ENCODE measurements at places on chromosomes 12 and 14.
A peak's percentile ranks its signal among the peaks of the same experiment; 100 is the strongest.

GRCh38 chr12:96585977-96586376 is 96.6 kb downstream of the CFAP54 start:
- no peak for DNase-seq

DNA sequence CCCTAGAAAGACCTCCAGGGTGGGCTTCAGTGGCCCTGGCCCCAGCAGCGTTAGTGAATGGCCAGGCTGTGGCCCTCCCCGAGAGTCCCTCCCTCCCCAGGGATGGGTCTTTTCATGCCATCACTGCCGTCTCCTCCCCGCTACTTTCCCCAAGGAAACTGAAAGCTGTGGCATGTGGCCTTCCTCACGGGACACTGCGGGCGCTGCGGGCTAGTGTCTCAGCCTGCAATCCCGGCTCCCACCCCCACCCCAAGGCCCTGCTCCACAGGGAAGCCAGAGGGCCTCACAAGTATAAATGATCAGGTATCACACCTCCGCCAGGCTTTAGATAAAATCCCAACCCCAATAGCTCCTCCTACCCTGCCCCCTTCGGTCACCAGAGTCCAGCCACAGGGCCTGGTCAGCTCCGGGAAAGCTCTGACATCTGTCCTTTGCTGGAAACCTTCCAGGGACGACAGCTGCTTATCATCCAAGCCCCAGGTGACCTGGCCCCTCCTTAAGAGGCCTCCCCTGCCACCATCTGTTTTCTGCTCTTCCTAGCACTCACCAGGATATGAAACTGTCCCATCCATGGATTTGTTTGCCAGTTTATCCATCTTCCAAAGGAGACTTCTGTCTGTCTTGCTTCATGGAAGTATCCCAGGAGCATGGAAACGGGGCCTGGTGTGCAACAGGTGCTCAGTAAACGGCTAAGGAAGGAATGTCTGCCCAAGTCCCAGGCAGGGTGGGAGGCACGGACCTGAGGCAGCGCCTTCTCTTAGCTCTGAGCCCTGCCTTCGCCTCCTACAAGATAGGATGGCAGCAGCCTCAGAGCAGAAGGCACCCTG is 31.6 kb downstream of the CCDC85C start:
- DNase-seq: no peak

DNA sequence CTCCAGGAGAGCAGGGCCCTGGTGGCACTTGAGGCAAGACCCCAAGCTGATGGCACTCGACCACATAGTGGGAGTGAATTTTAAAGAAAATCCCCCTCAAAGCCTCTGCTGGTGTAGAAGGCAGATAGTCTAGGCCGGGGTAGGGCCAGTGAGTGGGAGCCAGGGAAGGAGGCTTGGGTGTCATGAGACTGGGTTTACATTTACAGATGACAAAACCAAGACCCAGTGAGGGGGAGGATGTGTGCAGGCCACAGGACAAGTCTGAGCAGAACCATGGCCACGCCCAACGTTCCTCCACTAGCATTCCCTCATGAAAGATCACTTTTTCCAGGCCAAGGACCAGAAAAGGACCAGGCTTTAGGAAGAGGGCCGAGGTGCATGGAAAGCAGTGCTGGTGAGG is 42.0 kb downstream of the EVL start:
- no peak for DNase-seq

- DNase-seq: no peak
Measured at GRCh38 chr14:56145181-56145769, 27.1 kb downstream of the PELI2 start.

DNA sequence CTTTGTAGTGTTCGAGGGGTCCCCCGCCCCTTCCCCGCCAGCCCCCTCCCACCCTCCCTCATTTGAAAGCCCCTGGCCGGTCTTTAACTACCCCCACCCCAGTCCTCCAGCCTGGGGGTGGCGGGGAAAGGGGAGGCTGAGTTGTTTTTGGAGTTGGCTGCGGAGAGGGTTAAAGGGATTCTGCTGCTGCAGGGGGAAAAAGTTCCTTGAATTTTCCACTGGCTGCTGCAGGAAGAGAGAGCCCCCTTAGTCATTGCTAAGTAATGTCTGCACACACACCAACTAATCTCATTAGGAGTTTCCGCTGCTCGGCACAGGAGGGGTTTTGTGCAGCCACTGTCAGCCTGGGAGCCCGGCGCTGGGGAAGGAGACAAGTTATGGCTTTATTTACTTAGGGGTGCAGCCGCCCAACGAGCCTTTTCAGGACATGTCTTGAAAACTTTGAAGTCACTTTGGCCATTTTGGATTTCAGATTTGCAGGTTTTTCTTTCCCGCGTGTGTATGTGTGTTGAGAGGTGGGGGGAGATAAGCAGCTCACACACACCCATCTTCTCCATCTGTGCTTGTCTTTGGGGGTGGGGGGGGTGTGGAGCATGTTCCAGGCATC is 1.8 kb downstream of the ELK3 start:
- DNase-seq: no peak

GRCh38 chr12:7075939-7076338 is 15.4 kb downstream of the C1S start:
- DNase-seq: no peak

DNA sequence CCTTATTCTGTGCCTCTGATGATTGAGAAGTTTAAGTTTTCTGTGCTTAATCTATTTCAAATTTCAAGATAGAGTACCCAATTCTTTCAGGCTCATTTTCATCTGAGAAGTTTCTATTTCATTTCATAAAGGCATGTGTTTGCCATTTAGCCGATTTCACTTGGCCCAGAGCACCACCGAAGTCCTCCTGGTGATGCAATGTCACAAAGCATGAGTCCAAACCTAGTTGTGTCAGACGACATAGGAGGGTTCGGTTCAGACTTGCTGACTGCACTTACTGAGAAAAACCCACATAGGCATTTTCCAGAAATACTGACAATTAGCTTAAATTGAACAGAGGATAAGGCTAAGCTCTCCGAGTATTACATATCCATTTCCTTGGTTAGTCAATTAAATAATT is 152.4 kb upstream of the FAR2 start:
- DNase-seq: no peak

GRCh38 chr12:52004042-52004648 is 2.6 kb upstream of the TAMALIN start:
- DNase-seq: no peak

DNA sequence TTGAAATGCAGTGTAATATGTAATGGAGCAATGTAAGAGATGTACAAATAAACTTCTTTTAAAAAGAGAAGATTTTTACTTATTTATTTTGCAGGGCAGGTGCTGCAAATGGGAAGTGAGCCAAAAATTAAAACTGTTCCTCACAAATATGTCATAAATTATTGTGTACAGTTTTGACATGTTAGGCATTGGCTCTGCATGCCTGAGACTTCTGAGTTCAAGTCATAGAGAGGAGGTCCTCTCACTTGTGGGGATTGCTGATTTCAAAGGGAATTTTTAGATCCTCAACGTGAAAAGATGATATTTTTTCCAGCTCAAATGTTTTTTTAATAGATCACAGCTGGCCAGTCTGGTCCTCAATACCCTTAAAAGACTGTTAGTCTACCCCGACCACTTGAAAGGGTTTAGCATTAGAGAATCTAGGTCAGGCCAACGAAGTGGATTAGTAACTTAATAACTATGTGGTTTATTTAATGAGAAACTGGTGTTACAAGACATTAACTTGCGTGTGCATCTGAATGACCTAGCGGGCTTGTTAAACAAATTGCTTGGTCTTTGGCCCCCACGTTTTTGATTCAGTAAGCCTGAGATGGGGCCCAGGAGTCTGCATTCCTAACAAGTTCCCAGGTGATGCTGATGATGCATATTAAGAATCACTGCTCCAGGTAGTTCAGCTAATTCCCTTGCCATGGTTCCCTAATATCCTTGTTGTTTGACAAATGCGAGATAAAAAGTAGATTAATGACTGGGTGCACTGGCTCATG is 30.9 kb upstream of the WDR89 start:
- no peak for DNase-seq

GRCh38 chr12:124408822-124409517 is 114.1 kb downstream of the RFLNA start:
- DNase-seq: no peak

DNA sequence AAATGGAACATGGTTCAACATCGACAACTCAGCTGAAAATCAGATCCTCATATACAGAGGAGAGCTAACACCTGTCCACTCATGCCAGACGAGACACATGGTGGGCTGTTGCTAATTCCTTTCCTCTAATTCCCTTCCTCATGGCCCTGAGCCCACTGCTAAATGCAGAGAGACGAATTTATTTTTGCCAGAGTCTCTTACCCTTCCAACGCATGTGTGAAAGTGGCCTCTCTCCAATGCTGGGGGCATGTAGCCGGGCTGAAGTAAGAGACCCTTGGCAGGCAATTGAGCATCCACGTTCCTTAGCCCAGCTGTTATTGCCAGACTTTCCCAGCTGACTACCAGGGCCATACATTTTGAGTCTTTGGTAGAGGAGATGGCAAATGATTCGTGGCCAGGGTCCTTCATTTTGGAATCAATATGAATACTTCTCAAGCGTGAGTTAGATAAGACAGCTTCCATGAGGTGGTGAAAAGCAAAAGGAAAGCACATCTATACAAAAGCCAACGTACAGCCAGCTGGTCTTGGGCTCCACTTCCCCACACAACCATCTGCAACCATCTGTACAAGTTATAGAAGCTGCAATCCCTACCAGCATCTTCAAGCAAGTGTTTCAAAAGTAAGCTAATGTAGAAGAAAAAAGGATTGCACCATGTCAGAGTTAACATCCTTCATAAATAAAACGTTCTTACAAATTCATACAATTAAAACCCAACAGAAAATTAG is 28.6 kb downstream of the CORO1C start:
- DNase-seq: no peak

DNA sequence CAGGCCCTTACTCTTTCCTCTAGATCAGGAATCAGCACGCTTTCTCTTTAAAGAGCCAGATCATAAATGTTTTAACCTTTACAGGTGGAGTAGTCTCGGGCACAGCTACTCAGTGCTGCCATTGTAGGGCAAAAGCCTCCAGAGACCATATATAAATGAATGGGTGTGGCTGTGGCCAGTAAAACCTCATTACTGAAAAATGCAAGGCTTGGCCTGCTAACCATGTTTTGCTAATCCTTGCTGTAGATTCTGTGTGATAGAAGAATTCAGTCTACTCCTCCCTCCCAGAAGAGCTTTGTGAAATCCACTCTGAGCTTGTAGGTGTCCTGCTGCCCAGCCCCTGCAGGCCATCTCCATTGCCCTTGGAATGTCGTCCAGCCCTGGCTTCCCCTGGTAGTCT is 58.1 kb downstream of the HSP90AA1 start:
- no peak for DNase-seq

DNA sequence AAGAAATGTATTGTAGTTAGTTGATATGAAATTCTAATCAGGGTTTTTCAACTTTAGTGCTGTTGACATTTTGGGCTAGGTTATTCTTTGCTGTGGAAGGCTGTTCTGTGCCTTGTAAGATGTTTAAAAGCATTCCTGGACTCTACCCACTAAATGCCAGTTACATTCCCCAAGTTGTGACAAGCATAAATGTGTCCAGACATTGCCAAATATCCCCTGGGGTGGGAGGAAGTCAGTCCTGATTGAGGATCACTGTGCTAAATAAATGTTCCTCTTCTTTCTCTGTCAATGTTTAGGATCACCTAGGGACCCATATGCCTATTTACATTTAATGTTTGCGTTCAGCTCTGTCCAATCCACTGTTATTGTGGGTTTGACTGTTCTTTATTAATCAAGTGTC is 268.3 kb downstream of the TMTC2 start:
- DNase-seq: no peak

GRCh38 chr12:31009976-31010375 is 63.7 kb upstream of the DDX11 start:
- DNase-seq: no peak

DNA sequence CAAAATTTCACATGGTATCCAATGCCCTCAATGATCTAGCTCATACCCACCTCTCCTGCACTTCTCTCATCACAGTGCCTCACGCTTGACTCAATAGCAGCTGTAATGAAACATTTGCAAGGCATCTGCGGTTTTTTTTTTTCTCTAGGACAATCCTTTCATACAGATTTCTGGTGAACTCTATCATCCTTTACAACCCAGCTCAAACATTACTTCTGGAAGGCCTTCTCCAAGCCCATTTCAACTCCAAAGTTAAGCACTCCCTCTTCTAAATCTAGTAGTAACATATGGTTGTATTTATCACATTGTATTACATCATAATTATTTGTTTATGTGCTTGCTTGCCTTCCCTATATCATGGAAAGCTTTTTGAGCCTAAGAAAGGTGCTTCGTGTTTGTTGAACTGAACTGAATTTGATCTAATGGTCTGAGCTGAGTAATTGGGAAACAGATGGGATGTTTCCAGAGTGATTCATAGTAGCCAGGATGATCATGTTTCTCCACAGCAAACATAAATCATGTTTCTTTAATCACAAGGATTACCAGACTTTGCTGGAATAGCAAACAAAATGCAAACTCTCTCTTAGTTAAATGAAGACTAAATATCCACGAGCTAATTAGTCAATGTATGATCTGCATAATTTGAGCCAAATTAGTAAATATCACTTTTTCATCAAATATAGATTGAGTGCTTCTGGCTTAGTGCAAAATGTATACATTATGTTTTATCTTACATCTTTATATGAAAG is 14.3 kb downstream of the CFL2 start:
- no peak for DNase-seq

GRCh38 chr12:6638305-6638704 is 2.5 kb upstream of the LPAR5 start:
- peak; percentile 57 for DNase-seq

GRCh38 chr12:54975272-54975671 is 9.3 kb downstream of the TESPA1 start:
- no peak for DNase-seq

DNA sequence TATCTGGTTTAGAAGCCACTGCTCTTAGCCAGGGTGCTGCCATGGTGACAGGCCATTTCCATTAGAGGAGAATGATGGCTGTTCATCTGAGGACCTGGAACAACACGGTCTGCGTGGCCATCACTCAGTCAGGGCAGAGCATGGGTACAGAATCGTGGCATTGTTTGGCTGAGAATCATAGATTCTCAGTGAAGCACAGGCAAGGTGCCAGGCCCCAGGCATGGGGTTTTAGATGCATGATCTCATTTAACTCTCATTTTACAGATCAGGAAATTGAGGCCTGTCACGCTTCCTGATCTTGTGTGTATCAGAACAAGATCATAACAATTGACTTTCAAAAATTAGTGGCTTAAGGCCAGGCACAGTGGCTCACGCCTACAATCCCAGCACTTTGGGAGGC is 26.8 kb upstream of the IRF2BPL start:
- DNase-seq: no peak

- peak; percentile 64 for DNase-seq
Measured at GRCh38 chr12:75481013-75481705, 604 bp downstream of the GLIPR1 start.

DNA sequence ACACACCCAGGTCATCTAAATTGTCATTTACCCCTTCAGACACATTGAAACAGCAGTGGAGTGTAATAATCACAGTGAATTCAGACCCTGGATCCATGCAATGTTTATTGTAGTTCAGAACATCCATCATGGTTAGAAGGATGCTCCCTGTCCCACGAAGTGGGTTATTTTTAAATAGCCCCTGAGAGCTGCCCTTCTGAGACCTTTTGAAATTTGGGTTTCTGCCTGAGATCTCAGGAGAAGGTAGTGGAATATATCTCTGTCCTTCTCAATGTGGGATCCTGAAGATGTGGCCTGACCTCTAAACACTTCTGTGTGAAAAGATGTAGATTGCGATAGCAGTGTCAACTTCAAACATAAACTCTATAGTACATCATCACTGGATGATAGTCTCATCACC is 1080.6 kb downstream of the TMEM121 start:
- no peak for DNase-seq
